ENCODE measurements at places on chromosomes 16 and 17.

- DNase-seq, result no peak
Measured at GRCh38 chr17:81346908-81347349, 48.3 kb upstream of the BAHCC1 start.

DNA sequence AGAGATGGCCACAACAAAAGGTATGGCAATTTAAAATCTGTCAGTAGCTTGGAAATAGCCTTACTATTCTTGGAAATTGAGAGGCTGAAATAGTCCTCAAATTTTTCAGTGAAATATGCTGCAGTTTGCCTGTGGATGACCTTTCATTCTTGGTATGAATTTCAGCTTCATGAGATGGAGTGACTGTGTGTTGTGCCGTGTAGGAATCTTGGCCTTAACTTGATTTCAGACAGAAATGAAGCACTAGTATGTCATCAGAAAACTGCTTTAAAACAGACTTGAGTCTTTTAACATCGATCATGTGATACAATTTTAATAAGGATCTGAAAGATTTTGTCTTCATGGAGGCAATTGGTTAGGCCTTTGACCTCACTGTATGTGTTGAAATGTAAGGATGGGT, 247.2 kb downstream of the CNTNAP4 start:
- no peak for DNase-seq

DNA sequence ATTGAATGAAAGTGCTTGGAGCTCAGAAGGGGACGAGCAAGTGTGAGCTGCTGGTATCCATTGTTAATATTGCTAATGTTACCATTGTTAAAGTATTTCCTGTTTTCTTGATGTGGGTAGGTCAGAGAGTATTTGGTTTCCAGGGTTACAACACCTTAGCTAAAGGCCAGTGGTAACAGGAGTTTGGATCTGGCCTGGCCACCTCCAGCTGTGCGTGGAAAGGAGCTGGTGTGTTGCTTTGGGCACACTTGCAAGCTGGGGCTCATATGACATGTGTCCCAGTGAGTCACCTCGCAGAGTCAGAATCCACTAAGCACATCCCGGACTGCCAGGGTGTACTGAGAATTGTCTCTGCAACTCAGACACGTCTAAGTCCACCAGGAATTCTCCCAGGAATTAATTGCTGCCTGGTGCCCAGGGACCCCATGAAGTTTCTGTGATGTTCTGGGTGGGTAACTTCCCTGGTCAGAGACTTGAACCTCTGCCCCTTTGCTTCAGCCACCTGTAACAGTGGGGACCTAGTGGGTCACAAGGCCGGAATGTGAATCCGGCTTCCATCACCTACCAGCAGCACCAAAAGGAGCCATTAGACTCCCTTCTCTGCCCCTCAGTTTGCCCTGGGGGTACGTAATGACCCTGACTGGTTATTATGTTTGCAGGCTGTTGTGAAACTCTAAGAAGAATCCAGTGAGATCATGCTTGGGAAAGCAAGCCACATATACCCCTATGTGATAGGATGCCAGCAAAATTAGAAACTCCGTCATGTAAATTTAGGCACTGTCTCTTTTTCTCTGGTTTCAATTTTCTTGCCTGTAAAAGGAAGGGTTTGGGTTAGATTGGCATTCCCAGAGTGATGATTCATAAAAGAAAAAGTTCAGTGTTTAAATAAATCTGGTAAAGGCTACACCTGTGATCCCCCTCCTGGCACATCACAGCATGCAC, 12.8 kb downstream of the SLC6A2 start:
- no peak for DNase-seq

DNA sequence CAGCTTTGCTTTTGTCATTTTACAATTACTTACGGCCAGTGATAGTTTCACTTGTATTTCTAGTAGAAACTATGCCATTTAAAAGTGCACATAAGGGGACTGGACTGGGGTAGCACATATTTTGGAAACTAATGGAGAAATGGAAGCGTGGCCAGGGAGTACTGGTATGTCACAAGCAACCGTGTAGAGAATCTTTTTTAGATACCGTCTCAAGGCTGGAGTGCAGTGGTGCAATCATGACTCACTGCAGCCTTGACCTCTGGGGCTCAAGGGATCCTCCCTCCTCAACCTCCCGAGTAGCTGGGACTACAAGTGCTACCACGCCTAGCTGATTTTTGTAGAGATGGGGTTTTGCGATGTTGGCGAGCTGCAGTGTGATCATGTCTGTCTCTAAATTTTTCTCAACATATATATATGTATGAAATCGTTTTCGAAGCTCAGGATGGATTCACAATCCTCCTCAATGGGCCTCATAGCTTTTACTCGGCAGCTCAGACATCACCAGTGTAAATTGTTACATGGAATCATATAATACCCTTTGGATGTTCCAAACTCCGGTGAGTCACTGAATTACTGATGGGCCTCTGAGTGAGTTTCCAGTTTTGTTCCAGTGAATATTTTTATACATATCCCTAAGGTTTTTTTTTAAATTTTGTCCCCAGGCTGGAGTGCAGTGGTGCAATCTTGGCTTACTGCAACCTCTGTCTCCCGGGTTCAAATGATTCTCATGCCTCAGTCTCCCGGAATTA, 51.7 kb downstream of the ZNF778 start:
- DNase-seq, result no peak

DNA sequence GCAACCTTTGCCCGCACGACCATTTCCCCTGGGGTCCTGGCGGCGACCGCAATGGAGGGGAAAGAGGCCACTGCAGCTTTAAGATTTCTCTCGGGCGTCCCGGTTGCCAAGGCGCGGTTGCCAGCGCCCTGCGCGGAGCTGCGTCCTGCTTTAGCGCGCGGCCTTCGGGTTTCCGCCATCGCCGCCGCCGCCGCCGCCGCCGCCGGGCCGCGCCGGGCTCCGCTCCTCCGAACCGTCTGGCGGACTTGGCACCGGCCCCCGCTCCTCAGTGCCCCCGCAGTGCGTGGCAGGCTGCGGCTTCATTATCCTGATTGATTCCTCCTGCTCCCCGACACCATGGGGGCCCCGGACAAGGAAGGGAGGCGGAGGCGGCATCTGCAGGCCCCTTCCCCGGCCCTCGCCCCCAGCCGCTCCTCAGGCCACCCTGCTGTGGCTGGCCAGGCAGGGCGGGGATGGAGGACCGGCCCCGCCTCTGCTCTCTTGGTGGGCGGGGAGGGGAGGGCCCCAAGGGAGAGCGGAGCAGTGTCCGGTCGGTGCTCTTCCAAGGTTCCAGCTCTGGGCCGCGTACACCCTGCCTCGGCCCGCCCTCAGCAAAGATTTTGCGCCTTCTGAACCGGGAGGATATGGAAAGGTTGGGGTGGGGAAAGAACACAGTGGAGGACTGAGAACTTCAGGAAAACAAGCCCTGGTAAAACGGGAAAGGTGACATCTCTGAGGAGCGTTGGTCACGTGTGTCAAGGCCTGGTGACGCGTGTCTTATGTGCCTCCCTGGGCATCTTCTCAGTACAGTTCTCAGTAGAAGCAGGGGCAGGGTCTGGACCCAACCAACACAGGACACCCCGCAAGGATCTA, 34.0 kb downstream of the NEUROD2 start:
- DNase-seq, result no peak

- no peak for DNase-seq
Measured at GRCh38 chr16:5046914-5047313, 13.2 kb upstream of the NAGPA start.

GRCh38 chr17:49546546-49547535, 28.8 kb upstream of the NXPH3 start:
- DNase-seq, result no peak

DNA sequence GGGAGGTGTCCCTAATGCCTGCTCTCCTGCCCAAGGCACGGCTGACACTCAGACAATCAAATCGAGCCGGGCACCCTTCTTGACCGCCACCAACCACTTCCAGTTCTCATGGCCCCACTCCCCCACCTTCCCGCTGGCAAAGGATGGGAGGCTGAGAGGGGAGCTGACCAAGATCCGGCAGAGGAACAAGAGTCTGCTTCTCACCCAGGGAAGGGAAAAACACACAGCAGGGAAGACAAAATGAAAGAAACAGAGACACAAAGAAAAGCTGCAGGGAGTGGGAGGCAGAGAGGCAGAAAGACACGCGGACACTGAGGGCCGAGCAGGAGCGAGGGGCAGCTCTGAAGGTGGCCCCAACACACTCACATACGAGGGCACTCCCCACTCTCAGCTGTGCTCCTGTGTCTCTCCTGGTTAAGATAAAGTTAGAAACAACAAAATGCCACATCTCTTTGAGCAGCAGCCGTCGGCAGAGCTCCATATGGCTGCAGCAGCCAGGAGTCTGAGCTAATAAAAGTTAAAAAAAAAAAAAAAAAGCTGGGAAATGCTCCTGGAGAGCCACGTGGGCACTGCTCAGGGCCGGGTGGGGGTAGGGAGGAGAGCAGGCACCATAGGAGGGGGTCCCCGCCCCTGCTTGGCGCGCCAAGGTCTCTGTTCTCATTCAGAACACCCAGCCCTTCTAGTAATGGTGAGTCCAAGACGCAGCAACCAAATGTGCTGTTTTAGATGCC, 7.4 kb downstream of the LRRC75A start:
- DNase-seq, result no peak

- DNase-seq, result no peak
Measured at GRCh38 chr17:35350493-35350892, 22.9 kb downstream of the SLFN11 start.

DNA sequence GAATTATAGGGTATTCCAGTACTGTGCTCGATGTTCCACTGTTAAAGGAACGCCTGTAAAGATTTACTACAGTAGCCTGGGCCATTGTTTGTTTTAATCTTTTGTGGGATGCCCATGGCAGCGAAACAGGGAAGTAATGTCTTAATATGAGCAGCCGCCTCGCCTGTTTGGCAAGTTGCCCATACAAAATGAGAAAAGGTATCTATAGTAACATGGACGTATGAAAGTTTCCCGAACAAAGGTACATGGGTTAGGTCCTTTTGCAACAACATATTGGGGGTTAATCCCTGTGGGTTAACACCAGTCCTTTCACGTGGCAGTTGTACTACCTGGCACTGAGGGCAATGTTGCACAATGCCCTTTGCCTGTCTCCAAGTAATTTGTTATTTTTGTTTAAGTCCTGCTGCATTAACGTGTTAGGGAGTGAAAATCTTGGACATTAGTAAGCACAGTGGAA, 21.1 kb upstream of the TMC5 start:
- no peak for DNase-seq

DNA sequence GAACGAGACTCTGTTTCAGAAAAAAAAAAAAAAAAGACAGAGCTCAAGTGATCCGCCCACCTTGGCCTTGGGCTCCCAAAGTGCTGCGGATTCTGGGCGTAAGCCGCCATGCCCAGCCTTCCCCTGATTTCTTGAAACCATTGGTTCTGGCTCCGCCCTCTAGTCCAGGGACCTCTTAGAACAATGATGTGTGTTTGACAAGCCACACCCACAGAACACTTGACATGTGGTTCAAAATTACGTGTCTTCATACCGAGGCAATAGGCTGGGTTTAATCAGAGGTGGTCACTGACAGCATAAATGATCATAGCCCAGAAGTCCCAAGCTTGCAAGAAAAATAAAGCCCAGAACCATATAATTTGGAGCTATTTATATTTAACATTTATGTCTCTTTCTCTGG, 23.0 kb downstream of the KNOP1 start:
- no peak for DNase-seq

Data from naive thymus-derived CD4-positive, alpha-beta T cell (primary cell).